ENCODE measurements at places on chromosomes 1 and 21.

- DNase-seq: no peak
Measured at GRCh38 chr1:25697435-25698217, 81.0 kb downstream of the MAN1C1 start.

DNA sequence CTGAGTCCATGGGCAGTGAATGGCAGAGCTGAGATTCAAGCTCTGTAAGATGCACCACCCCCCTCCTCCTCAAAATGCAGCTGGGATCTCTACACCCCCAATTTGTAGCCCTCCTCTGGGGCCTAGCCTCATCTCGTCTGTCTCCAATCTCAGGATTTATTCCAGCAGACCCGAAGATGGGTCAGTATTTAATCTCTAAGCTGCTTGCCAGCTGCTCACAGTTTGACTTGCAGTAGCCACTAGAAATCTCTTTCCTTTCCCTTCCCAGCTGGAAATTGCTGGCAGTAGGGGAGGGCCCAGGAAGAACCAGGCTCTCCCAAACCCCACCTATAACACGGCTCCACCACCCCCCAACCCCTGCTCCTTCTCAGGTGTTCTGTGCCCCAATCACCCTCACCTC lies 1.5 kb downstream of the LACTBL1 start:
- no peak for DNase-seq

DNA sequence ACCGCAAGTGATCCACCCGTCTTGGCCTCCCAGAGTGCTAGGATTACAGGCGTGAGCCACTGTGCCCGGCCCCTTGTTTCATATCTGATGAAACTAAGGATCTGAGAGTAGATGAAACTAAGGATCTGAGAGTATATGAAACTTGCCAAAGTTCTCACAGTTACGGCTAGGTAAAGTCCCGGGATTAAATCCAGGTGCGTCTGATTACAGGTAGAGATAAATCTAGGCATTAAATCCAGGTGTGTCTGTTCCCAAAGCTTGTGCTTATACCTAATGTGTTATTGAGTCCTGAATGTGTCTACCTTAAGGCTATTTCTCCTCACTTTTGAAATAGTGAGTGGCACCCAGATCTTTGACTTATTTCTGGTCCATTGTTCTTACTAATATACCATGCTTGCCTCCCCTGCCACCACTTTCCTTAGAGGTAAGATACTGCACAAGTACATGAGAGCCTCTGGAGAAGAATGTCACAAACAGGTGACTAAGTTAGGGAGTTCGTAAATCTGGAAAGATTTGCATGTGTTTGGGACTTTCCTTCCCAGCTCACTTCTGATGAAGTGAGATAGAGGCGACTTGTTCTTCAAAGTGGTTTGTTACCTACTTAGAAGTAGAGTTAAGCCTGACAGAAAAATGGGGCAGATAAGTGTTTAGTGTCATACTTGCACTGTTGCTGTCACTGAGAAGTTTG lies 66.5 kb downstream of the AK4 start:
- DNase-seq: no peak

DNA sequence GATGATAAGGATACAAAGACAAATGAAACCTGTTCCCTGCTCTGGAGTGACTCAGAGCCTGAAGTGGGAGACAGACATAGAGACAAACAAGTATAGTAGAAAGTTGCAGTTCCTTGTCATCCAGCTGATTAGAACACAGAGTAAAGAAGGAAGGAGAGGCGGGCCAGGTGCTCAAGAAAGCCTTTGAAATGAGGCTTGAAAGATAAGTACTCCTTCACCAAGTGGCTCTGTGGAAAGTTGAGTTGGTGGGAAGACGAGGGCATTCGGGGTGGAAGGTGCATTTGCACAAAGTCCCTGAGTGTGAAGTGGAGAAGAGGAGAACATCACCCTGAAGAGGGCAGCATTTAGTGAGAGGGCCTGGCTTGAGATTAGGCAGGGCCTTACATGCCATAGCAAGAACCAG lies 17.0 kb downstream of the MARK1 start:
- no peak for DNase-seq

DNA sequence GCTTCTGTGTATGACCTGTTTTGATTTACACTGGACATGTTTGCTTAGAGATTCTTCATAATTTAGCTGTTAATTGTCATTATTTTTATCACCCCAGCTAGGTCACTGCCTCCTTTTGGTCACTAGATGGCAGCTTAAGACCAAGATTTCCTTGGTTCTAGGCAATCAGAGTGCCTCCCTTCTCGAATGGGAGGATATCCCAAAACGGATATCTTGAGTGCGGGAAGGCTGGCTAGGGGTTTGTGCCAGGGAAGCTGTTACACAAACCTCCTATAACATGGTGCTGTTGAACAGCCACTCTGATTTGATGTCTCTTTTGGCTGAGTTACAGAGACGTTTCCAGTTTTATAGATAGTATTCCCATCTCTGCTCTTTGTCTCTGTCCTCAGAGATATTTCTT lies 283.5 kb downstream of the S1PR1 start:
- DNase-seq: no peak

GRCh38 chr1:156455362-156455761 lies 45.2 kb downstream of the MEF2D start:
- no peak for DNase-seq

DNA sequence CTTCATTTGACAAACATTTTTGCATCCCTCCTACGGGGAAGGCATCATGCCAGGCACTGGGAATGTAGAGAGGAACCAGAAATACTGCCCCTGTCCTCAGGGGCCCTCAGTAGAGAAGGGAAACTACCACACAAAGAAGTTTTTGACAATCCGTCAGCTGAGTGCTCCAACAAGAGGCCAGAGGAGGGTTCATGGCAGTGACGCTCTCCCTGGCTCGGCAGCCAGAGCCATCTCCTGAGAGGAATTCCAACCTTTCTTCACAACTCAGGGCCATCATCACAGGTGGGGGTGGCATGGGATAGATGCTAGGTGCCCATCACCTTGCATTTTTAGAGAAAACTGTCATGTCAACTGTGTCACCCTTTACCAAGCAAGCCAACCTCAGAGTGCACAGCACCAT lies 154.1 kb downstream of the HIVEP3 start:
- no peak for DNase-seq

DNA sequence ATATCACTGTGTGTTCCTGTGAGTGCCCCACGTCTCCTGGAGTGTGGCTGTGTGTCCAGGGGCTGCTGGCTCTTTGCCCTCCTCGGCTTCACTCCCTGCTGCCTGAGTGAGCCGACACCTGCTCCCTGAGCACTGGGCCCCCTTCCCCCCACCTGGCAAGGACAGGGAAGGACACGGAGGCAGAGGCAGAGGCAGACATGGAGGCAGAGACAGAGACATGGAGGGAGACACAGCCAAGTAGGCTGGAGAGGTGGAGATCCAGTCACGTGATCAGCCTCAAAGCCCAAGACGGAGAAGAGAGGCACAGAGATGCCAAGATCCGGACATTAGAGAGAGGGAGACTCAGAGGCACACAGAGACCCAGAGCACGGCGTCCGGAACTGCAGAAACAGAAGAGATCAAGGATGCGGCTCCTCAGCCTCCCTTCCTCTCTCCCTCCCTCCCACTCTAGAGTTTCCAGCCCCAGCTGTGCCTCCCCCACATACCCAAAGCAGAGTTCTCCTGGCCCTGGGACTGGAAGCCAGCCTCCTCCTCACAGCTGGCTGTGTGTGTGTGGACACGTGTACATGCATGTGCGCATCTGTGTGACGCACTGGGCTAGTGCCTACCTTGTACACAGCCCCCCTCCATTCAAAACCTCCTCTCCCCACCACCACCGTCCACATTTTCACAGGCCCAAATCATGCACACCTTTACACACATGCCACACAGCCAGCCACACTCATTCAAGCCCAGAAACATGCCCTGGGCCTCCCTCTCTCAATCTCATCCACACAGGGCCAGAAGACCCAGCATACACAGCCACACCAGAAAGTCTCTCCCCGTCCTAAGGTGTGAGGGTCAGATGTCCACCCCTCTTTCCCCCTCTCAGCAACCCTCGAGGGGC lies 39.1 kb upstream of the WASF2 start:
- DNase-seq: peak; percentile 27

GRCh38 chr21:25581582-25581981 lies 25.7 kb downstream of the MRPL39 start:
- no peak for DNase-seq

GRCh38 chr1:83746234-83746633 lies 252.7 kb downstream of the TTLL7 start:
- no peak for DNase-seq

DNA sequence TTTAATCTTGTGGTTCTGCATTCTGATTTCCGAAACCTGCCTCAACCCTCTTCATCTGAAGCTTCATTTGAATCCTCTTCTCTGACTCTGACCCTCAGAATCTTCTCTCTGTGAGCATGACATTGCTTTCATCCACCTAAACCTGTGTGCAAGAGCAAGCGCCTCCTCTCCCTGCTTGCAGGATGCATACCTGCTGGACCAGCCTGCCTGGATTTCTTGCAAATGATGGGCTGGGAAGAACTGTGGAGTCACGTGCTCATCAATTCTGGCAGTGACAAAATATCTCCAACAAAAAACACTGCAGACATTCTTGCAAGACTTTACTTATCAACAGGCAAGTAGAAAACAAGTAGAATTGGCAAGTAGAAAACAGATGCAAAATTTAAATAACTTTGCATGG lies 20.8 kb upstream of the SLC35F3 start:
- DNase-seq: no peak
